ENCODE measurements at places on chromosomes 6 and 20.

DNA sequence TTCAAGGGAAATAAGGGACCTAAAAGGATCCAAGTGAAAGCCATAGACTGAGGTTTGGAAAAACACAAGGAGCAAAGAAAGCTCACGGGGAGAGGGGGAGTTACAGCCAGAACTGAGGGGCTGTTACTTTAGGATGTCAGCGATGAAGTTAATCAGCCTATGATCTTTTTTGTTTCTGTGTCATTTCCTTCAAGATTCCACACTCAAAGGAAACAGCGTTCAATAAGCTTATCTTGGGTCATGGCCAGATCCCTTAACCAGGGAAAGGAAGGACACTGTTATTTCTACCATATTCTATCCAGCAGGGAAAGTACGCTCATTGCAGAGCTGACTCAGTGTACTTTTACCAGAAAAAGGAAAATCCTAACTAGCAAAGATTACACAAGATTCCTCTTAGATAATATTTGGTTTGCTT is 132.8 kb downstream of the PFDN4 start:
- DNase-seq = no peak

DNA sequence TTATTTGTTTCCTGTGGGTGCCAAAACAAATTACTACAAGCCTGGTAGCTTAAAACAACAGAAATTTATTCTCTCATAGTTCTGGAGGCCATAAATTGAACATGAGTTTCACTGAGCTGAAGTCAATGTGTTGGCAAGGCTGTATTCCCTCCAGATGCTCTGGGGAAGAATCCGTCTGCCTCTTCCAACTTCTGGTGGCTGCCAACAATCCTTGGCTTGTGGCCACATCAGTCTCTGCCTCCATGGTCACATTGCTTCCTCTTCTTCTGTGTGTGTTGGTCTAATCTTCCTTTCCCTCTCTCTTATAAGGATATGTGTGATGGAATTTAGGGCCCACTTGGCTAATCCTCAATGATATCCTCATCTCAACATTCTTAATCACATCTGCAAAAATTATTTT is 92.8 kb upstream of the EPB41L1 start:
- no peak for DNase-seq

DNA sequence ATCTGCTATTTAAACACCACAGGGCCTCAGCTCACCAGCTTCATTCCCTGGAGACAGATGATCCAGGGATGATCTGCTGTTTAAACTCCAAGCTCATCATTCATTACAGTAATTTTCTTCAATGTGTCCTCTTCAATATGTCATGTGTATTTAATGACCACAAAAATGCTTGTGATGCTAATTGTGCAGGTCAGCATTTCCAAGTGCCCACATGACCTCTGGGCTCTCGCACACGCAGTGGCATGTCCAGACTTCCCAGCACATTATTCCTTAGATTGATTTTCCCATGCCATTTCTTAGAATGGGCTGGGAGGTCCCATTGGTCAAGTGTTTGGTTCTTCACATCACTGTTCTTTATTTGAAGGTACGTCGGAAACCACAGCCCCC is 434.4 kb downstream of the HAO1 start:
- no peak for DNase-seq

- DNase-seq = peak; percentile 52
These were observed 39.6 kb upstream of the GFOD1 start for GRCh38 chr6:13526727-13527670.

- DNase-seq = no peak
These were observed 3.2 kb downstream of the GPR63 start for GRCh38 chr6:96834070-96834469.

- no peak for DNase-seq
These were observed 31.4 kb downstream of the IGF2R start for GRCh38 chr6:160000280-160000704.

DNA sequence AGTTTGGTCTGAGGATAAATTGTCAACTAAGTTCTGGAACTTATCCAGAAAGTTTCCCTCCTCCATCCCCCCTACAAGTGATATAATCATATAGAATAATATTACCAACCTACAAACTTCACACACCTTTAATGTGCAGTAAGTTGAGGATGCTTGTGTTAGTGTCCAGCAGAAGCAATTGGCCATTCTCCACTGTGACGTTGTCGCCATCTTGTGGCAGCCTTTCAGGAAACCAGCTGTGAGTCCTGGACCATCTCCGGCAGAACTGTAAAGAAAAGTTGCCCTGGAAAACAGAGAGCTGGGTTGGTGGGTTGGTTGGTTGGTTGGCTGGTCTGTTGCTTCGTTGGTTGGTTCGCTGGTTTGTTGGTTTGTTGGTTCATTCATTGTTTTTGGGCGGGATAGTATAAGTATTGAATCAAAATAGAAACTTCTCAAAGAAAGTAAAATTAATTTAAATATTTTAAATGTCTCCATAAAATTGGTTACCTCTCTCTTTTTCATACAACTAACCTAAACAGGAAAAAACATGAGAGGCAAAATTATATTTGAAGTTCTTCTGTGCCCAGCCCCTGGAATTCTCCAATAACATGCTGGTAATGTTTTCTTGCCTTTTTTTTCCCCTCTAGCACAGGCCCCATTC is 127.5 kb downstream of the PKHD1 start:
- DNase-seq = no peak

DNA sequence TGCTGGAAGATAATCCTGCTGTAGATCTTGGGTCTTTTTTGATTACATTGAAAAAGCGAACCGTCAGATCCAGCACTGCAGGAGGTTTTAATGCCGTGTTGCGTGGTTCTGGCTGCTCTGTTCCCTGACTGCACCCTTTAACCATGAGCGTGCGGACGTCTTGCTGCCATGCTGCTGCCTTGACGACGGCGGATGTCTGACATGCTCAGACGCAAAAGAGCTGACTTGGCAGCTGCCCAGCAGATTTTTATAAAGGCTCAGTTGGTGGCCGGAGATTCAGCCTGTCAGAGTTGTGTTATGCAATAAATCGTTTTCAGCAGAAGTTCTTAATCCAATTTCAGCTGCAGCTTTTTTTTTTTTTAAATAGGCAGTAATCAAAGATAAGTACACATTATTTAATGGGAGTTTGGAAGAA is 119.4 kb downstream of the JARID2 start:
- DNase-seq = peak; percentile 13

DNA sequence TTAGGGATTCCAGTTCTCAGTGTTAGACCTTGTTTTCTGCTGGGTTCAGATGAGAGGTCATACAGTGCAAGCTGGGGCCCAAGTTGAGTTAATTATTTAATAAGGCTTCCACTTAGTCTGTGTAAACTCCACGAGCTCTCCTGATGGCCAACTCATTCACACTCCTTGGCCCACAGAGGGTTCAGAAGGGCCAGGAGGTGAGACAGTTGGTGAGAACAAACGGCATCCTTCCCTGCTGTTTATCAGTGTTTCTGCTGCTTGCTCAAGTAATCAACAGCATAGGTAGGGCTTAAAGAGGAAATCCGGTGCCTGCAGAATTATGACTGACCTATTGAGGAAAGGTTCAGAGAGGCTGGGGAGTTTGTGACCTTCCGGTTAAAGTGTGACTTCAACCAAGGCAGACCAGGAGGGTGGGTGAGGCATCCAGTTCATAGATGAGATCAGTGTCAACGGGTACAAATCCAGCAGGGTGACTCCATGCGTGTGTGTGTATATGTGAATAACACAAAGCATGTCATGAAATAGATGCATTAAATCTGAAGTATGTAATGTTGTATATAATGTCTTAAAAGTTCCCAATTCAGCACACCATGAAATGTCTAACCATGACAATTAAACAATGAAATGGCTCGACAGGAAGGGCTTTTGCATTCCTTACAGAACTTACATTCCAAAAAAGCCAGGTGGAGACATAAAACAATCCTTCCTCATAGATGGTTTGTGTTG is 37.4 kb upstream of the BCAS1 start:
- DNase-seq = no peak

GRCh38 chr6:107576852-107577251 is 86.9 kb downstream of the SOBP start:
- no peak for DNase-seq

DNA sequence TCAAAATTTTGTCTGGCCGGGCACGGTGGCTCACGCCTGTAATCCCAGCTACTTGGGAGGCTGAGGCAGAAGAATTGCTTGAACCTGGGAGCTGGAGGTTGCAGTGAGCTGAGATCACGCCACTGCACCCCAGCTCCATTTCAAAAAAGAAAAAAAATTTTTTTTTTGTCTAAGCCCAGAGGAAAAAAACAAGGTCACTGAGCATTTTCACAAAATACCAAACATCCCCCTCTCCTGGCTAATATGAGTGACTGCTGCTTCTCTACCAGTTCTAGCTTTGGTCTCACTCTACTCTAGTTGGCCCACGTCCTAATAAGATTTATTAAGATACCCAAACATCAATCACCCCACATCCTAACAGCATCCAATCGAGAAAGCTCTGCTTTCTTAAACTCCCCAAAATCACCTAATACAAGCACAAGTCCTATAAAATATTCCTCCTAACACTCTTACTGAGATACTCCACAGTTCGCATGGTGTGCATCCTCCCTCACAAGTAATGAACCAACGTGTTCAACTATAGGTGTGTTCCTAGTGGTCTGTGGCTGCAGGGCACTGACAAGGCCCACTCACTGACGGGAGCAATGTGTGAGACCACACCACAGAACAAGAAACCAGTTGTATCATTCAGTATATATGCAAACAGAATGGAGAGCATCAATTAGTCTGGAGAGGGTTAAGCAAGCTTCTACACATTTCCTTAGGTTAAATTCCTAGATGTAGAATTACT is 64.2 kb downstream of the FKBP5 start:
- no peak for DNase-seq

GRCh38 chr6:56951049-56951831 is 3.7 kb upstream of the BEND6 start:
- DNase-seq = no peak

GRCh38 chr6:104521176-104521575 is 338.5 kb downstream of the HACE1 start:
- no peak for DNase-seq

GRCh38 chr6:117396228-117396627 is 29.5 kb downstream of the ROS1 start:
- DNase-seq = no peak
